ENCODE measurements at places on chromosomes 1 and 21. TPM values are rescaled to one million over a fixed set of nuclear protein-coding genes. Genes with fewer than 3 reads are reported as not detected.

Gene SERPINC1
- not detected for total RNA-seq

Gene CELF3
- not detected for total RNA-seq

Gene C1orf87
- not detected for total RNA-seq

Gene AVPR1B
- not detected for total RNA-seq

Gene SLC44A5
- total RNA-seq, result not detected

Gene OXCT2
- 0.99 TPM for total RNA-seq

Gene PCSK9
- total RNA-seq, result 2.5 TPM

Gene CCDC17
- 4.0 TPM for total RNA-seq

Gene MAN1C1
- 32.0 TPM for total RNA-seq

Gene ESPN
- not detected for total RNA-seq

Gene SLC16A4
- 36.8 TPM for total RNA-seq

Gene HSPB7
- 8.9 TPM for total RNA-seq

Gene OR2G6
- not detected for total RNA-seq

Gene EPS8L3
- not detected for total RNA-seq

Gene NBL1
- 105 TPM for total RNA-seq

Gene WDTC1
- total RNA-seq, result 11.0 TPM

Gene FGR
- not detected for total RNA-seq

Gene PDPN
- 2.0 TPM for total RNA-seq

Gene GPR37L1
- total RNA-seq, result not detected

Gene CHI3L2
- 10.5 TPM for total RNA-seq

Gene CHML
- 2.8 TPM for total RNA-seq

Gene TCEA3
- 22.8 TPM for total RNA-seq

Gene JAM2
- 3.0 TPM for total RNA-seq

Gene VWA1
- total RNA-seq, result 2.9 TPM

Gene TMEM35B
- 31.6 TPM for total RNA-seq

Gene BLACAT1
- total RNA-seq, result not detected

Gene PGLYRP4
- not detected for total RNA-seq

Gene LDLRAD1
- not detected for total RNA-seq

Data from fibroblast of the aortic adventitia (primary cell).